Left ventricle myocardium superior (tissue), 1 donor: ENCODE measurements at places on chromosomes 2 and 18. TPM values are rescaled to one million over a fixed set of nuclear protein-coding genes. Genes with fewer than 3 reads are reported as not detected.

HRH4 gene
- 0.17 TPM for total RNA-seq

TGFA gene
- total RNA-seq: 1.1 TPM

PRSS56 gene
- 0.15 TPM for total RNA-seq

STAT4 gene
- 0.57 TPM for total RNA-seq

DNA sequence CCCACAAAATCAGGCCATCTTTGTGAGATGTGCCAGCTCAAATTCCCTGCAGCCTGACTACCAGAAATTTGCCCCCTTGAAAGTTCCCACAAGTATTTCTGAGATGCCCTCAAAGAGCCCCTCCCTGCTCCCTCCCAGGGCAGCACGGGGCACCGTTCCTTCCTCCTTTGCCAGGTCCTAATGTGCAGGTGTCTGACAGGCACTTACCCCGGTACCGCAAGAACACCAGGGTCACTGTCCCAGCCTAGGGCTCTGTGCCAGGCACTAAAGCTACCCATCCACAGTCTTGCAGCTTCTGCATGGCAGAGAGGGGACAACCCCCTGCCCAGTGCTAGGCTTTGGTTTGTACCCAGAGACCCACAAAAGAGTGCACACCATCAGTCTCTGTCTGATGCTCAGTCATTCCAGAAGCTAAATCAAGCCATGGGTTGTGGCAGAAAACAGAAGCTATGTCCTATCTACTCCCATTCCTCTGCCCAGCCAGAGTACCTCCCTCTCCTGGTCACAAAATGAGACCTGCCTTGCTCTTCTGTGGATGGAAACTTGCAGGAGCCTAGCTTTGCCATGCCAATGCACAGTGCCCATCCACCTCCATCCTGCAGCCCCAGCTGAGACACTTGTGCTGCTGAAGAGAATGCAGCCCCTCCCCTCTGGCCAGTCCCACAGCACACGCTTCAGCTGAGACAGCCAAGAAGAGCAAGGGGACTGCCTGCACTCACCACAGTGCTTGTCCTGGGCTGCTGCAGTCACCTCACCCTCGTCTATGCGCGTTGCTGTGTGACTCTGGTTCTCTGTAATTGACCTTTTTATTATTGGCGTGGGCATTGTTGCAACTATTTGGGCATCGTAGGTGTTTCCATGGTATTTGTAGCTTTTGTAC, 48.7 kb downstream of the INPP5D start:
- DNase-seq: no peak

DNA sequence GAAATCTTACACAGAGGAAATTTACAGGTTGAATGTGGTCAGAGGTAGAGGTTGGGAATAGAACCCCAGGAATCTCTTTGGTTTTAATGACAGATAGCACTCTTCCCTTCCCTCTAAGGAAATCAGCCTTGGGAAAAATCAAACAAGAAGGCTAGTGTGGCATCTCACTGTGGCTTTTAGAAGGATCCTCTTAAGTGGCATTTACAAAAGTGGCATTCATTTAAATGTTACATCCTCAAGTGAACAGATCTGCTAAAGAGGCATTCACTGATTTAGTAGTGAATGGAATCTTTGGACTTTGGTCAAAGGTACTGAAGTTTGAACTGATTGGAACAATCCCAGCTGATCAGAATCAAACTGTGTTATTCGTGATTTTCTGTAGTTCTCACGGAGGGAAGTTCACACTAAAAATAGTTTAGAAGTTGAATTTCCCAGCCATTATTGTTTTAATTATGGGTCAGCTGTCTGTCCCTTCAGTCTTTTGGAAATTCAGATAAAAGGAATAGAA, 136.5 kb upstream of the FN1 start:
- no peak for DNase-seq
